OCI-LY7 (cell line): ENCODE measurements at places on chromosomes 2 and 18. TPM values are rescaled to one million over a fixed set of nuclear protein-coding genes. Genes with fewer than 3 reads are reported as not detected.

Gene GLI2
- not detected in 2 replicates for total RNA-seq

Gene ALK
- total RNA-seq = not detected in 2 replicates

Gene EMX1
- total RNA-seq = not detected in 2 replicates

Gene BCL11A
- 163 and 167 TPM in 2 replicates for total RNA-seq

DNA sequence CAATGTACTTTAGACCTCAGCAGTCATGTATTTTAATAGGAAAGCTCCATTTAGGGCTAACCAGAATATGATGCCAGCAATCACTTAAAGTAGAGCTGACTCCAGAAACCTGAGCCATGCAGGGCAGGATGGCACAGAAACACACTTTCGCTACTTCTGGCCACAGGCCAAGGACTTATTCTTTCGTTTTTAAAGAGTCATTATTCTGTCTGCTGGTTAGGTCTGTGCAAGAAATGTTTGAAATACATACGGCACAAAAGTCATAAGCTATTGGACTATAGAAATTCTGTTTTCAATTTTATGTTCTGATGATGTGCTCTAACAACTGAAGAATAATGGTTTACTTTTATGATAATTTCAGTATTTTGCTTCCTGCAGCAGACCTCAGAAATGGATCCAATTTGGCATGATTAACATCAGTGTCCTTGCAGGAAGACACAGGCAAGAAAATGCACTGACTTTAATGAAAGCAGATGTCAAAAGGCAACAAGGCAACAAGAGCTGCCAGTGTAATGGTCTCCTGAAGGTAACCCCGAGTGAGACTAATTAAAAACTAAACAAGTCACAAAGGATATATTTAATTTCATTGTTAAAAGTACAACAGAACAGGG is 114.4 kb upstream of the CHRNA1 start:
- no peak for DNase-seq

DNA sequence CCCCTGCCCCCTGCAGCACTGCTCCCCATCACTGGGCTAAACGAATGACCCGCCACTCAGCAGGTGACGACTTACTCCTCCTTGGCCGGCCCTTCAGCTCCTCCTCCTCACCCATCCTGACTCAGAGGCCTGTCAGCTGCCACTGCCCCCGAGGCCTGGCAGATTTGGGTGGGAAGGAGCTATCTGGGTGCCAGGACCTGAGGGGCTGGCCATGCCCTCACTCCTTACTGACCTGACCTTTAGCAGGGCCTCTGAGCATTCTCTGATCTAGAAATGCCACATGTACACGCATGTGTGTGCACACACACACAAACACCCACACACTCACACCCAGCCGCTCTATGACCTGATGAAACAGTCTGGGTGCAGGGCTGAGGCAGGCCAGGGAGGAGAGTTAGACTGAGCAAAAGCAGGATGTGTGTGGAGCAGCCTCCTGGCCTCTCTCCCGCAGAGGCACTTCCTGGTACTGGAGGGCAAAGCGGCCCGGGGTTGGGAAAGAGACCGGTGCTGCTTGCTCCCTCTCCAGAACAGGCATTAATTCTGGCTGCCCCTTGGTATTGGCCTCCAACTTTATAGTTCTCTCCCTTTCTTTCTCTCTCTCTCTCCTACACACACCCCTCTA is 68.0 kb downstream of the ZFP36L2 start:
- no peak for DNase-seq

- DNase-seq = no peak
These were observed 119.9 kb downstream of the DPP4 start for GRCh38 chr2:161954103-161954502.

DNA sequence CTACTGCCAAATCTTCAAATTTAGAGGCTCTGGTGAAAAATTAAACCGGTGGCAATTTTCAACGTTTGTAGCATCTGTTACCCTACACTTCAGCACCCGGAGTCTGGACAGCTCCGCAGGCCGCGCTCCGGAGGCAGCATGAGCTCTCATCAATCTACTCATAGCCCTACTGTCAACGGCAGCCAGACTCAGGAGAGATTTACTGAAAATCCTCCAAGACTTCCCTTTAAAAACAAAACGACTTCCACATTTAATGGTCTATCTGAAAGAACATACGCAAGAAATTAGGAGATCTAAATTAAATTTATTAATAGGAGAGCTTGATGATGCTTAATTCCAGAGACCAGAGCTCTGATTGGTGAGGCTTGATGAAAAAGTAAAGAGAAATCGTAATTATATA is 970 bp upstream of the ADCYAP1 start:
- DNase-seq = no peak

- no peak for DNase-seq
These were observed 208.2 kb downstream of the PRKCE start for GRCh38 chr2:45859682-45860081.

DNA sequence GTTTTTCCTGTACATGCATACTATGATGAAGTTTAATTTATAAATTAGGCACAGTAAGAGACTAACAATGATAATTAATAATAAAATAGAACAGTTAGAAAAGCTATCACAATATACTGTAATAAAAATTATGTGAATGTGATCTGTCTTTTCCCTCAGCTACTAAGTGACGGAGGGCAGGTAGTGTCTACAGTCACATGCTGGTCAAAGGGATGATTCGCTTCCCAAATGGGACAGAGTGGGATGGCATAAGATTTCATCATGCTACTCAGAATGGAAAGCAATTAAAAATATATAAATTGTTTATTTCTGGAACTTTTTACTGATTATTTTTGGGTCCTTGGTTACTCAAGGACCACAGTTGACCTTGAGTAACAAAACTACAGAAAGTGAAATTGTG is 71.5 kb downstream of the DAW1 start:
- no peak for DNase-seq
